Prostate gland (tissue), 2 donors: ENCODE measurements at places on chromosomes 1 and 21.

DNA sequence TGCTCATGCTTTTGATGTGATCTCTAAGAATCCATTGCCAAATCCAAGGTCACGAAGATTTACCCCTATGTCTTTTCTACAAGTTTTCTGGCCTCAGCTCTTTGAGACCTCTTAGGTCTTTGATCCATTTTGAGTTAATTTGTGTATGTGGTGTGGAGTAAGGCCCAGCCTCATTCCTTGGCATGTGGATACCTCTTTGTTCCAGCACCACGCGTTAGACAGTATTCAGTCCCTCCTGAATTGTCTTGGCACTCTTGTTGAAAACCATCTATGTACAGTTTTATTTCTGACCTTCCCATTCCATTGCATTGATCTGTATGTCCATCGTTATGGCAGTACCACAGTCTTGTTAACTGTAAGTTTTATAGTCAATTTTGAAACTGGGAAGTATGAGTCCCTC, 8.0 kb upstream of the FTCD start:
- DNase-seq, result no peak

DNA sequence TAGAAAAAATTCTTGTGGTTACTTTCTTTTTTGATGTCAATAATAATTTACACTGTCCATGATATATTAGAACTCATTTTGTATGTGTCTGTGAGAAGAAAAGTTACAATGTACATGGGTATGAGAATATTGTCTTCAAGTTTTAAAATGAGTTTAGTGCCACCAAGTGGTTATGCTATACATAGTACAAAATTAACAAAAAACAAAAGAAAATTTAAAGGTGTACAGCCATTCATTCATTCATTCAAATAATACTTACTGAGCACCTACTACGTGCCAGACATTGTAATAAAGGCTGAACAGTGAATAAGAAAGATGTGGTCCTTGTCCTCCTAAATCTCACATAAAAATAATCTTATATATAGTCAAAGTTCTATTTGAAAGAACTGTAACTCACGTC, 27.7 kb downstream of the UCHL5 start:
- DNase-seq, result no peak

DNA sequence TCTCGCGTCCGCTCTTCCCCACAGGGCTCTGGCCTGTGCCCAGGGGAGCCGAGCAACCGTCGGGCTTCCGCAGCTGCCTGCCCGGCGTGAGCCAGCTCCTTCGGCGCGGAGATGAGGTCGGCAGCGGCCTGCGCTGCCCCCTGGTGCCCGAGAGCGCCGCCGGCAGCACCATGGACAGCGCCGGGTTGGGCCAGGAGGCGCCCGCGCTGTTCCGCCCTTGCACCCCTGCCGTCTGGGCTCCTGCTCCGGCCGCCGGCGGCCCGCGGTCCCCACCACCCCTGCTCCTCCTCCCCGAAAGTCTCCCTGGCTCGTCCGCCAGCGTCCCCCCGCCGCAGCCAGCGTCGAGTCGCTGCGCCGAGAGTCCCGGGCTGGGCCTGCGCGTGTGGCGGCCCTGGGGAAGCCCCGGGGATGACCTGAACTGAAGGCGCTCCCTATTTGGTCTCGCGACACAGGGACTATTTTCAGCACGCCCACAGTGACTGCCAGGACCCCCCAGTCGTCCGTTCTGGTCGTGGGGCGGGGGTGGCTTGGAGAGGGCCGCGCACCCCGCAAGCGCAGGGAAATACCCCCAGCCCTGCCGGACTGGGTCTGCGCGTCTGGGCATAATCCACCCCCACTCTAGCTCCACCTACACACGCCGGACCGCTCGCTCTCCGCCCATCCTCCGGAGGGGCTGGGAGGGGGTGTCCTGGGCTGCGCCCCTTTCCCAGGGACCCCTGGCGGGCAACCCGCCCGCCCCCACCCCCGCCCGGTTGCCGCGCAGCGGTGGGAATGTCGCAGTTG, 1.3 kb downstream of the HES3 start:
- DNase-seq, result peak; percentile 64

GRCh38 chr1:10771789-10772188, 24.7 kb downstream of the CASZ1 start:
- DNase-seq, result peak; percentile 51

- DNase-seq, result no peak
Measured at GRCh38 chr1:16449666-16450065, 9.1 kb downstream of the NECAP2 start.

DNA sequence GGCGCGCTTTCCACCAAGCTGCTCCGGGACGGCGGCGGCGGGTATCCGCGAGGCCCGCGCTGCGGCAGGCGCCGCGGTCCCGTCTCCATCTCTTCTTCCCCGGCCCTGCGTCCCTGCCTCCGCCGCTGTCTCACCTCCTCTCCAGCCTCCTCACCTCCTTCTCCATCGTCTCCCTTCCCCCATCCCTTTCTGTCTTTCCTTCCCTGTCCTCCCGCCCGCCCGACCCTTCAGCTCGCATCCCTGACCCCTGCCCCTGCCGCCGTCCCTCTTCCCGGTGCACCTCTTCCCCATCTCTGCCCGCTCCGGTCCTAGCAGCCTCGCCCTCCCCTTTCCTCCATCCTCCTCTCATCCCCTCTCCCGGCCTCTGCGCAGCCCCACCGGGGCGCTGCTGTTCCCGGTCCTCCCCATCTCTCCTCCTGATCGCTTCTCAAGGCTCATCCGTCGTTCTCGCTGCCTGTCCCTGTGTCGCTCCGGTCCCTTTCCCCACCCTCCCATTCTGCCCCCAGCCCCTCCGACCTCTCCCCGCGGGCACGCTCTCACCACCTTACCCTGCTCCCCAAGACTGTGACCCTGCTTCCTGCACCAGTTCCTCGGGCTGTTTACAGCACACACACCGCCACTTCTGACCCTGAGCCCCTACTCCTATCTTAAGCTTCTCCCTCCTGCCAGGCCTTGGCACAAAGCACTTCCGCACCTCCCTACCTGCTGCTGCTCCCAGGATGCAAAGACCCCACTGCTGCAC, 760 bp upstream of the NPHP4 start:
- DNase-seq, result no peak

DNA sequence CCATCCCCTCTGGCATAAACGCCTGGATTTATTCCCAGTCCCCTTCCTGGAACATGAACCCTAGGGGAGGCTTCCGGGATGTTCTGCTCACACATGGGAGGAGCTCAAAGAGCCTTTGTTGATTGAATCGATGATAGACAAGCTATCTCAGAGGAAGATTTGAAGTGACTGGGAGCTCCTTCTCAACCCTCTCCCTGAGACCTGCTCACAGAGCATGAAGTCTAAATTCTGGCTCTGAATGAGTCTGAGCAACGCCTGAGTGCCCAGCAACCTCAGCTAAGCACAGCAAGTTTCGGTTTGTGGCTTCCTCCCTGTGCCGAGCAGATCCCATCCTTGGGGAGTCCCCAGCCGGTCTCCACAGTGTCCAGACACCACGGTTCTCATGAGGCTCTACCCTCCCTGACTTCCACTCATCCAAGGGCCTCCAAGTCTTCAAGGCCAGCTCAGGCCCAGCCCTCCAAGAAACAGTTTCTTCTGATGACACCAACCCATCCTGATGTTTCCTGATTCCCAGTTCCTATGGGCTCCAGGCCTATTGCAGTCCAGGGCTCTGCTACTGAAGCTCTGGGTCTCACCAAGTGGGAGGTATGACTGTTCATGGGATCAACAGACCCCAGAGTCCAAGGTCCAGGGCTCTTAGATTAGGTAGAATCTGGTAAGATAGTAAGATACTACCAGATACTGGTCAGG, 190.8 kb downstream of the DYRK1A start:
- DNase-seq, result no peak

DNA sequence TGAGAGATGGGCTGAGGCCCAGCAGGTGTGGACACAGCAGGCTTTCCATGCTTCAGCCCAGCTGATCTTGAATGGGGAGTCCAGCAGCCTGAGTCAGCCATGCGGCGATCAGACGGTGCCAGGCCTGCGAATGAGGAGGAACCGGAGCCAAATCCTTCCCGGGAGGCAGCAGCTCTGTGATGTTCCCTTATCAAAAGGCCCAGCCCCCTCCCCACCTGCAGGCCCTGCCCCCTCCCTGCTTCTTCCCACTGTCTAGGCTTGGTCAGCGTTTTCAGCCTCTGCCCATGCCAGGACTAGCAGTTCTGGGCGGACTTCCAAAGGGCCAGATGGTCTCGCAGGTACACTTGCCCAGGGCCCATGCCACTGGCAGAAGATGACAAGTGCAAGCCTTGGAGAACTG, 253.8 kb downstream of the KAZN start:
- no peak for DNase-seq

GRCh38 chr1:169494343-169494742, 8.6 kb upstream of the SLC19A2 start:
- no peak for DNase-seq

GRCh38 chr21:38490411-38491020, 7.8 kb downstream of the ERG start:
- DNase-seq, result no peak

GRCh38 chr1:201466492-201466891, 2.5 kb downstream of the PHLDA3 start:
- no peak for DNase-seq

GRCh38 chr1:186304982-186305949, 69.8 kb downstream of the TPR start:
- no peak for DNase-seq

DNA sequence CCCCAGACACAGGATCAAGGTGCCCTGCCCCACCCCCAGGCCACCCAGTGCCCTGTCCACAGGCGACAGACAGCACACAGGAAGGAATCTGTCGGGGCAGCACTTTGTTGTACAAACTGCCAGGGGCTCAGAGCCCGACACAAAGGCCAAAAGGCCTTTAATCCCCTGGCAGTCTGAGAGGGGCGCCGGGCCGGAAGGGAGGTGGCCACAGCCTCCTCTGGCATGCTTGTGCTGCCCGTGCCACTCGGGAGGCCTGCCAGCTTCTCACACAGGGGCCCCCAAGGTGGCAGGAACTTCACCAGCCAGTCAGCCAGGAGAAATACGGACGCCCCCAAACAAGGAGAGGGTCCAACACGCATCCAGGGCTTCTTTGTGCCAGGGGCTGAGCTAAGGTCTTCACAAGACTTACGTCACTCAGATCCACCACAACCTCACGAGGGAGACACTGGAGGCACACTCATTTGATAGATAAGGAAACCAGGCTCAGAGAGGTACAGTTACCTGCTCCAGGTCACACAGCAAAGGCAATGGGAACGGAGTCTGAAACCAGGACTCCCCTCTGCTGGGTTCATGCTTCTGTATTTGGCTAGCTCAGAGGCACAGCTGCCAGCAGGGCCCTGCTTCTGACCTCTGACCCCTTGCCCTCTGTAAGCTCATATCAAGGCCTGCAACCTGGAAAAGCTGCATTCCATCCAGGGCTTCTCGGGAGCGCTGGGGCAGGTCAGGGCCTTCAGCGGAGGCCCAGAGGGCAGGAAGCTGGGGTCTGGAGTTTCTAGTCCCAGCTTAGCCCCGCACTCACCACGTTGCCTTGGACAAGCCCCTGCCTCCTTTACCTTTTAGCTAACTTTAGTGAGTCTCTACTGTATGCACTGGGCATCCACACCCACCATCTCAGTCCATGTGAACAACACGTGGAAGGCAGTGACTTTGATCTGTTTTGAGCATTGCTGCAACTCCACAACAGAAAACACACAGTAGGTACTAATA, 34.8 kb downstream of the HSPG2 start:
- no peak for DNase-seq

DNA sequence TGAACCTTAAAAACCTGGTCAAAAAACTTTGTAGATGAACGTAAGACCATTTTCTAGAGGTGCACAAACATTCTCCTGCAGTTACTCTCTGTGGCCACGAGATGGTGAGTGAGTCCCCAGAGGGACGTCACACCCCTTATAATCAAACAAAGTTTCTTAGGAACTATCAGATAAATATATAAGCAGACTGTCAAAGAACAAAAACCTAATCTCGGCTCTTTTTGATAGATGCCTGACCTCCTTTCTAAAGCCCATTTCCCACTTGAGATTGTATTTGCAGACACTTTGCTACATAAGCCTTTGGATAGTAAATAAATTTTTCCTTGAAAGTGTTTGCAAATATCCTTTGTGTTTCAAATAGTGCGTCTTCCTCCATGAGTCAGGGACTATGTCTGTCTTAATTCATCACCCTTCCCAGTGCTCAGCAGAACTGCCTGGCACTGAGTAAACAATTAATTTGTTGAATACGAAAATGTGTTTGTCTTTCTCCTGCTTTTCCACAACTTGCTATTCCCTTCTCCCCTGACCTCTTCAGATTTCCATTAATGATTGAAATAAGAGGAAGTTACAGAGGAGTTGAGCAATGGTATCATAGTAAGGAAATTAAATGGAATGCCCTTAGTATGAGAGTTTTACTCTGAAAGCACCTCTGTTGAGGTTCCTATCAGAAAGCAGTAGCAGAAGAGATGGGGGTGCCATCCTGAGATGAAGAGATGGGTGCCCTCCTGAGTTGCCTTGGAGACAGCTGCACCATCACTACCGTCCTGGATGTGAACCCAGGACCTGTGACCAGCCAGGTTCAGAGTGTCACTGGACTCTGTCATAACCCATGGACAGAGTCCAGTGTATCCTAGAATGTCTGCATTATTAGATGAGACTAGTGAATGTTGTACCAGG, 57.8 kb upstream of the RAVER2 start:
- DNase-seq, result peak; percentile 16
